ENCODE measurements at places on chromosomes 12 and 14.
A peak's percentile ranks its signal among the peaks of the same experiment; 100 is the strongest.

GRCh38 chr12:93671044-93671443 is 6.1 kb upstream of the CRADD start:
- no peak for DNase-seq

- DNase-seq, result no peak
Measured at GRCh38 chr14:53710615-53711014, 246.0 kb downstream of the BMP4 start.

- peak; percentile 11 for DNase-seq
Measured at GRCh38 chr12:84502907-84503787, 409.5 kb downstream of the SLC6A15 start.

GRCh38 chr14:74582910-74583581 is 29.0 kb downstream of the LTBP2 start:
- no peak for DNase-seq

- DNase-seq, result no peak
Measured at GRCh38 chr12:25557830-25558436, 4.8 kb upstream of the LMNTD1 start.

DNA sequence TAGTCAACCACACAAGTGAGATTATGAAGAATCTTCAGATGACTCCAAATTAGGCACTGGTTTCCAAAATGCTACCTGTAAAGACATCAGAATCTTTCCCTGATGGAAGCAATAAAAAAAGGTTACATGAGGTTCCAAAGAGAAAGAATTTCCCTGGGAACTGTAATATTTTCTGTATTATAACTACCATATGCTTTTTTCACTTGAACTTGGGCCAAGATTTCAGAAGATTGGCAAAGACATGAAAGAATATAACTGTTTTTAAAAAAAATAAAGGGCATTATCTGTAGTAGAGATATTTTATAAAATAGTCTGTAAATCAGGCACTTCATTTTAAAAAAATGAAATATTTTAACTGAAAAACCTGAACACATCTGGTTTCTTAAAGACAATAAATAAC is 12.9 kb downstream of the HECTD1 start:
- DNase-seq, result no peak

Measured in NCI-H1092 (cell line).